ENCODE measurements at places on chromosomes 5 and 9.

GRCh38 chr9:19127871-19128500 is 694 bp upstream of the PLIN2 start:
- peak; percentile 69 for DNase-seq

GRCh38 chr9:88060746-88061145 is 77.5 kb downstream of the SPATA31C2 start:
- DNase-seq = no peak

DNA sequence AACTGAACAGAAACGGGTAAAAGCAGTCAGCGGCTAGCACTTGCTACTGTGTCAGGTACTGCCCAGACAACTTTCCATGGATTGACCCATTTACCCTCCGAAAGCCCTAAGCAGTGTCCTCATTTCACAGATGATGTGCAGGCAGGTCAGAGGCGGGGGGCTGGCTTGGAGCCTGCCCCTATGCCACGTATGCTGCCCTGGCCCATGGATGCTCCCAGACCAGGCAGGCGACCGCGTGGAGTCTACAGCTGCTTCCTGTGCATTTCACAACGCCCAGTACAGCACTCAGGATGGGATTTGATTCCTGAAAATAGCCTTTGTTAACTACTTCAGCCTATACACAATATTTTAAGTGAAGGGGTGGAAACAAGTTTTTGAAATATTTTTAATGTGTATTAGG is 202.9 kb downstream of the NXNL2 start:
- DNase-seq = no peak

DNA sequence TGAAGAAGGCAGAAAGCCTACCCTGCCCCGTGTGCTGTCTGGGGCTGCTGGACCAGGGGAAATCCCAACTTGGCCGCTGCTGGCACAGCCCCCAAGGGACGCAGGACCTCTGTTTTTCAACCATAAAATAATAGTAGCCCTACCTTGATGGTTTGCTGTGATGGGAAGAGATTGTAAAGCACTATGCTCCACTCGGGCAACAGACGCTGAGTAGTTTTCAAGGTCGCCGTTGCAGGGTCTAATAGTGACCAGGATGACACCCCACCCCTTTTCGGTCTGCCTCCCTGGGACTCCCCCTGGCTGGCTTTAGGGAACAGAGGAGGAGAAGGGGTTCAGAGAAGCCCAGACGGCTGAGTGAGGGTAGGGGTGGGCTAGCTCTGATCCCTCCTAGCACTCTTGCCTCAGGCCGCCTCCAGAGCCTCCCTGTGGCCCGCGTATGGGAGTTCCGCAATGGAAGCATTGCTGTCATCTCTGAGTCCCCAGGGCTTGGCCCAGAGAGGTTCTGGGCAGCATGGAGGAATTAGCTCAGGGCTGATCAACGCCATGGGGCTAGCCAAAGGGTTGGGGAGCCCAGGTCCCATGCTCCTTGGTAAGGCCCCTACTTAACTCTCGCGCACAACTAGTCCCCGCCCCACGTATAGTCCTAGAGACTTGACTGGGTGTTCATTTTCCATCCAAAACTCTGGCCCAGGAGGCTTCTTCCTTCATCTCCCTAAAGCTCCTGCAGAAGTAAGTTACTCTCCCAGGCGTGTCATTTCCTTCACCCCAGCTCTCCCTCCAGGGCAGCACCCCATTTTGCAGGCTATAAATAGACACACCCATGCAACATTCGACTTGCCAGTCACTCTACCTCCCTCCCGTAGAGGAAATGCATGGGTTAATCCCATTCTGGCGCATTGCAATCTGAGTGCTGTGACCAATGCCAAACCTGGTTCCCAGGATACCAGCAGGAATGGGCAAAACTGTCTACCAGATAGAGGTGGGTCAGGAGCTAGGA is 1.1 kb upstream of the IRF1 start:
- no peak for DNase-seq

Measured in GM23248 (cell line).